Activated T-helper 2 cell treated with anti-CD3 and anti-CD28 coated beads, Interferon-gamma antibody, Interleukin-2, Interleukin-4, amounts not matched to agents 10 μg/mL and 5 μg/mL and 100 μg/mL, durations not matched to agents 14 hours and 24 hours and 36 hours (primary cell): ENCODE measurements at places on chromosomes 7 and 10.
A peak's percentile ranks its signal among the peaks of the same experiment; 100 is the strongest.

DNA sequence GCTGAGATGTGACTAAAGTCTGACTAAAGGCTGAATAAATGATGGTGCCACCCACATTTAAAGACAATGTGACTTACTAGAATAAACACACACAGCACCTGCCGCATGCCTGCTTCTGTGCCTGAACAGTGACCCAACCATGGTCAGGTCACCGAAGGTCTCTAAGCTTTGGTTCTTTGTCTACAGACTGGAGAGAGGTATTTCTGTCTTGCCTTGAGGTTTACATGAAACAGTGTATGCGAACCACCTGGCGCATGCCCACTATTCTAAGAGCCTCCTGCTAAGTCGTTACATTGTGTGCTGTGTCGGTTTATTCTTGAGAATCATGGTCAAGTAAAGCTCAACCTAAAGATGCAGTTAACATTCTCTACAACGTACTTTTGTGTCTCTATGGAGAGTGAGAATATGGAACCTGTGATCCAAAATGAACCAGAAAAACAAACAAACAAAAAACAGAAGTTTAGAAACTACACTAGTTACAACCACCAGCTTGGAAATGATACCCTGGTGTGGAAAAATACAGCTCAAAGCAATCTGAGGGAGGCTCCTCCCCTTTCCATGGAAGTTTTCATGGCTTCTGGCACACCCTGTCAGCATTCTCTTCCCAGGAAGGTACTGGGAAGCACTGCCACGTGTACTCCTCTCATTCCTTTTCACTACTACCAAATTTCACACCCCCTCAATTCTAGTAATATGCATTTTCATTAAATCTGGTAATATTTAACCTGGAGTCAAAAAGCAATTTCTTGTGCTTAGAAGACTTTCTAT, 40.0 kb downstream of the VOPP1 start:
- no peak overlapping the region for H3K4me3 ChIP-seq
- H3K27ac ChIP-seq = peak overlapping the region; percentile 96
- H3K36me3 ChIP-seq = peaks cover 32% of the 10 kb centered on the region

DNA sequence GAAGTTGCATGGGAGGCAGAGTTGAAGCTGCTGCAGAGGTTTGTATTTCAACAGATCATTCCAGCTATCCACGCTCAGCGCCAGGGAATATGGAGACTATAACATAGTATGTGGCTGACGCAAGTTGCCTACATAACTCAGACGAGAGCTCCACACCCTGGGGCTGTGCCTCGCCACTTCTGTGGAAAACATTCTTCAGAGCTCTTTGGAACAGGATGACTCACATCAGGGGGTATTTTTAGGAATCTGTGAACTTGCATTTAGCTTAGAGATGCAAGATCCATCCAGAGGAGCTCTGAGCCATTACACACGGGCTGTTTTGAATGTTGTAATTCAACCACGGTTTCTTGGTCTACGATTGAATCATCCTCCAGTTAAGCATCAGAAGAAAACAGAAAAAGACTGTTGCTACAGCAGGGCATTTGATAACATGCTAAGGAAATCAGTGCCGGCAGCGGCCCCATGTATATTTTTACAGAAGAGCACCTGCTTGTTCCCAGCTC, 481.5 kb upstream of the AKR1E2 start:
- H3K36me3 ChIP-seq = no peaks in the 10 kb centered on the region
- no peak for DNase-seq
- H3K4me1 ChIP-seq = peaks cover 15% of the 10 kb centered on the region
- no peak overlapping the region for H3K4me3 ChIP-seq
- peak overlapping the region; percentile 42 for H3K27ac ChIP-seq
- H3K27me3 ChIP-seq = no peaks in the 10 kb centered on the region

DNA sequence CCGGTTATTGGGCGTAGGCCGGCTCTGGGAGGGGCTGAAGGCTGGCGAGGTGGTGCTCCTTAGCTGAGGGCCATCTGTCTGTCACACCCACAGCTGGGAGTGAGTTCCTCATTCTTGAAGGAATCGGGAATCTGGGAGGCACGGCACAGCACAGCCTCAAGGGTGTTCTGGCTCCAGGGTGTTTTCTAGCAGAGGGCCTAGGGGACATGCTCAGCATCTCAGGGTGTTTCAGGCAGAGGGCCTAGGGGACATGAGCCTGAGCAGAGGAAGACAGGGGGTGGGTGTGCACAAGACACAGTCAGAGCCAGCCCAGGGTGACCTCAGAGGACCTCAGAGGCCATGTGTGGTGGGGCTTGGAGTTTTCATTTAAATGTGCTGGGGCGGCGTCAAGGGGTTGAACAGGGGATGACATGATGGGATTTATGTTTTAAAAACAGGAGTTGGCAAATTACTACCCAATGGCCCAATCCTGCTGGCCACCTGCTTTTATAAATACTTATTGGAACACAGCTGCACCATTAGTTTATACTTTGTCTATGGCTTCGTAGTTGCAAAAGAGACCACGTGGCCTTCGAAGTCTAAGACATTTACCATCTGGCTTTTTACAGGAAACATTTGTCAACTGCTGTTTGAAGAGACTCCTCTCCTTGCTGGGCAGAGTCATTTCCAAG, 121.6 kb downstream of the PRKAG2 start:
- no peak for DNase-seq
- H3K4me1 ChIP-seq = peaks cover 15% of the 10 kb centered on the region
- H3K36me3 ChIP-seq = no peaks in the 10 kb centered on the region
- peaks cover 2% of the 10 kb centered on the region for H3K27me3 ChIP-seq
- H3K4me3 ChIP-seq = no peak overlapping the region
- H3K27ac ChIP-seq = peak overlapping the region; percentile 8

GRCh38 chr7:111841596-111842205, 279.4 kb upstream of the IMMP2L start:
- no peak overlapping the region for H3K27ac ChIP-seq
- no peak for DNase-seq
- H3K36me3 ChIP-seq = no peaks in the 10 kb centered on the region
- no peaks in the 10 kb centered on the region for H3K27me3 ChIP-seq
- no peak overlapping the region for H3K4me3 ChIP-seq

- no peaks in the 10 kb centered on the region for H3K36me3 ChIP-seq
- no peak overlapping the region for H3K4me3 ChIP-seq
- DNase-seq = no peak
- H3K27me3 ChIP-seq = no peaks in the 10 kb centered on the region
- H3K27ac ChIP-seq = no peak overlapping the region
Observed at GRCh38 chr7:77653572-77653971, 42.7 kb upstream of the RSBN1L start.

DNA sequence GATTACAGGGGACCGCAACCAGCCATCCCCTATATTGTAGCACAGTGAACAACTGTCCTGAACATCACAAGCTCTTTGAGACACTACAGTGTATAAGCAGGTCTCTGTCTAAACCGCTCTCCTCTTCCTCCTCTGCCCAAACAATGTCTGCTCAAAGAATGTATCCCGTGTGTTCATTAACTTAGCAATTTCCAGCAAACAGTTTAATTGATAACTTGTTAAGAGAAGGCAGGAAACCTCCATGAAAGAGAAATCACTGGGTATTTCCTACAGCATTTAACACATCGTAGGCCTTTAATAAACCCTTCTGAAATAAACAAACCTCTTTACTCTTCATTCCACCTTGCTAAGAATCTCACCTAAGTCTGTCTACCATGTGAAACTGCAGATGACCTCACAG, 1.5 kb downstream of the PMS2 start:
- H3K27ac ChIP-seq = no peak overlapping the region
- H3K4me1 ChIP-seq = peaks cover 23% of the 10 kb centered on the region
- H3K4me3 ChIP-seq = peak overlapping the region; percentile 87
- peaks cover 35% of the 10 kb centered on the region for H3K36me3 ChIP-seq

- no peak for DNase-seq
- H3K27ac ChIP-seq = no peak overlapping the region
- H3K4me3 ChIP-seq = no peak overlapping the region
- H3K4me1 ChIP-seq = no peaks in the 10 kb centered on the region
- no peaks in the 10 kb centered on the region for H3K27me3 ChIP-seq
Observed at GRCh38 chr10:34503704-34504103, 311.4 kb downstream of the PARD3 start.

DNA sequence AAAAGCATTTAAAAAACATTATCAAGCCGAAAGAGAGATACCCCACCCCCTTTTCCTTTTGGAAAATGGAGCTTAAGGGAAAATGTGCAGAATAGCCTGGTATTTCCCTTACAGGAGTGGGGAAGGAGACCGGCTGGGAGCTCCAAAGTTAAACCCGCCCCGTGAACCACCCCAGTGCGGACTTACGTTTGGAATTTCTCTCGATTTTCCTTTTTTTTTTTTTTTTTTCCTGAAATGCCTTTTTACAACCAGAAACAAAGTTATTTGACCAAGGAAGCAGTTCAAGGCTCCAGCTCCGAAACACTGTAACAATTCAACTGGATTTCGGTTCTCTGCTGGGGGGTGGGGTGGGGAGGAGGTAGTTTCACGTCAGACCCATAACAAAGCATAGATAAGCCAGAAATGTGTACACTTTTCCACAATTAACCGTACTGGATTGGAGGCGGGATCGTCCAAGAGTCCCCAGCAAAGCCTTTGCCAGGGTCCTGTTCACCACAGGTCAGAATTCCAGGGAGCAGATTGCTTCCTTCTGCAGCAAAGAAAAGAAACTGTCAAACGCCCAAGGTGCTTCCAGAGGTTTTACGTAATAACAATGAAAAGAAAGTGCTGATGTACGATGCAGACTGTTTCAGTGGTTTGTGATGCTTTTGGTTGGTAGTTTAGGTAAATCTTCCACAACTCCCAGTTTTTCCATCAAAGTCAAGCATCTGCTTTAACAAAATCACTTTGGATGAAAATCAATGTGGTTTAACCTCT, 6.7 kb downstream of the SKIDA1 start:
- peak overlapping the region; percentile 65 for H3K4me3 ChIP-seq
- H3K4me1 ChIP-seq = peaks cover 39% of the 10 kb centered on the region
- no peaks in the 10 kb centered on the region for H3K36me3 ChIP-seq

DNA sequence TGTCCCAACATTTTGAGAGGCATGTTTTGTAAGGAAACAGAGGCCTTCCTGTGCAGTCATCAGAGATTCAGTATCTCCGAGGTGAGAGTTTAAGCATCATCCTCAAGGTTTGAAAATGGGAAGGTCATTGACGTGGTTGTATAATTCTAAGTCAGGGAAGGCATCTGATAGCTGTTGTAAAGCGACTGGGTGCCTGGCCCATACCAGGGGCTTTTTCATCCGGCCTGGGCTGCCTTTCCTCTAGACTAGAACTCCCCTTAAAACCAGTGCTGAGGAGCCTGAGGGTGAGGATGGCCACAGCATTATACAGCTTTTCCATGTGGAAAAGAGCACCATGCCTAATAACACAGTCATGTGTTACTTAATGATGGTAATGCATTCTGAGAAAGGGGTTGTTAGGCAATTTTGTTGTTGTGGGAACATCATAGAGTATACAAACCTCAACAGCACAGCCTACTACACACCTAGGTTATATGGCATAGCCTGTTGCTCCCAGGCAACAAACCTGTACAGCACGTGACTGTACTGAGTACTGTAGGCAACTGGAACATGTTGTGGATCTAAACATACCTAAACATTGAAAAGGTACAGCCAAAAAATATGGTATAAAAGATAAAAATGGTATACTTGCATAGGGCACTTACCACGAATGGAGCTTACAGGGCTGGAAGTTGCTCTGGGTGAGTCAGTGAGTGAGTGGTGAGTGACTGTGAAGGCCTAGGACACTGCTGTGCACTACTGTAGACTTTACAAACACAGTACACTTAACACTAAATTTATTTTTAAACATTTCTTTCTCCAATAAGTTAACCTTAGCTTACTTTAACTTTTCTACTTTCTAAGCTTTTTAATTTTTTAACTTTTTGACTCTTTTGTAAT, 13.5 kb upstream of the CACUL1 start:
- no peaks in the 10 kb centered on the region for H3K4me1 ChIP-seq
- H3K36me3 ChIP-seq = no peaks in the 10 kb centered on the region
- DNase-seq = no peak
- H3K4me3 ChIP-seq = no peak overlapping the region
- no peaks in the 10 kb centered on the region for H3K27me3 ChIP-seq

DNA sequence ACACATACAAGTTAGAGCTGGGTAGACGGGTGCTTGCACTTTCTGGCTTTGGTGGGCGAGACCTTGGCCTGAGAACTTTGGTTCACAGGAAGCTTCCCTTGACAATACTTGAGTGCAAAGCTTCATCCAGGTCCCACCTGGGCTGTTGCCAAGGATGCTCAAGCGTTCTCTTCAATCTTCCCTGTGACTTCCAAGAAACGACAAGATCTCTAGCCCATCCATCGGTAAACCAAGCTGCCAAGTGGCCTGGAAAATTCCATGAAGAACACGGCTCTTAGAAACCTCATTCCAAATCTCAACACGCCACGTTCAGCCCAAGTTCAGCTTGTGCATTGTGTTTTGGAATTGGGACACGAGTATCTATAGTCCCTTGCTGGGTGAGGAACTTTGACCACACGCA, 84.7 kb downstream of the CHST15 start:
- no peaks in the 10 kb centered on the region for H3K27me3 ChIP-seq
- no peaks in the 10 kb centered on the region for H3K36me3 ChIP-seq
- no peaks in the 10 kb centered on the region for H3K4me1 ChIP-seq
- no peak overlapping the region for H3K4me3 ChIP-seq
- H3K27ac ChIP-seq = no peak overlapping the region
- DNase-seq = no peak

- H3K27ac ChIP-seq = no peak overlapping the region
- peaks cover 60% of the 10 kb centered on the region for H3K27me3 ChIP-seq
- H3K4me1 ChIP-seq = no peaks in the 10 kb centered on the region
- no peak for DNase-seq
- no peak overlapping the region for H3K4me3 ChIP-seq
Observed at GRCh38 chr7:1227071-1227804, 5.4 kb upstream of the UNCX start.
